Heart right ventricle (tissue), 16 donors: ENCODE measurements at places on chromosomes 6 and 20. TPM values are rescaled to one million over a fixed set of nuclear protein-coding genes. Genes with fewer than 3 reads are reported as not detected.
A peak's percentile ranks its signal among the peaks of the same experiment; 100 is the strongest.

- H3K4me1 ChIP-seq = no peaks in the 10 kb centered on the region
- no peak overlapping the region for H3K4me3 ChIP-seq
- H3K27ac ChIP-seq = no peak overlapping the region
- no peaks in the 10 kb centered on the region for H3K27me3 ChIP-seq
- no peaks in the 10 kb centered on the region for H3K36me3 ChIP-seq
- DNase-seq = peak; percentile 21
Observed at GRCh38 chr20:5065879-5066383, 53.8 kb downstream of the PCNA start.

GRCh38 chr20:38676576-38676975 lies 47.7 kb upstream of the SLC32A1 start:
- H3K4me3 ChIP-seq = no peak overlapping the region
- H3K27ac ChIP-seq = no peak overlapping the region
- H3K27me3 ChIP-seq = peaks cover 20% of the 10 kb centered on the region
- H3K36me3 ChIP-seq = no peaks in the 10 kb centered on the region
- peaks cover 14% of the 10 kb centered on the region for H3K4me1 ChIP-seq

Gene SLC2A10
- 1.9 TPM for polyA plus RNA-seq

DNA sequence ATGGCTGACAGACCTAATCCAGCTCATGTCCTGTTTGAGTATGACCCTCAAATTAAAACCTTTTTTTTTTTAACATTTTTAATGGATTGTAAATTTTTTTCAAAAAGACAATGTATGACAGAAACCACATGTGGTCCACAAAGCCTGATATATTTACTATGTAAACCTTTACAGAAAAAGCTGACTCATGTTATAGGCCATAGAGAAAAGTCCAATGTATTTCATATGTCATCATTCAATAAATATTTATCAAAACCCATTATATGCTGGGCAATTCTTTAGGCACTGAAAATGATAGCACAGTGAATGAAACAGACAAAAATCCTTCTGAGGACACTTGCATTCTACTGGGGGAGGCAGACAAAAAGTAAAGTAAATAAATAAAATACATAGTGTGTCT lies 826.2 kb upstream of the FLRT3 start:
- no peaks in the 10 kb centered on the region for H3K36me3 ChIP-seq
- no peaks in the 10 kb centered on the region for H3K27me3 ChIP-seq
- no peaks in the 10 kb centered on the region for H3K4me1 ChIP-seq
- DNase-seq = no peak
- no peak overlapping the region for H3K27ac ChIP-seq

GRCh38 chr20:922781-923180 lies 6.6 kb upstream of the ANGPT4 start:
- H3K27ac ChIP-seq = no peak overlapping the region
- no peaks in the 10 kb centered on the region for H3K27me3 ChIP-seq
- no peak for DNase-seq
- no peaks in the 10 kb centered on the region for H3K4me1 ChIP-seq
- no peaks in the 10 kb centered on the region for H3K36me3 ChIP-seq

- peaks cover 6% of the 10 kb centered on the region for H3K4me1 ChIP-seq
- H3K4me3 ChIP-seq = no peak overlapping the region
- no peak for DNase-seq
- H3K36me3 ChIP-seq = no peaks in the 10 kb centered on the region
Observed at GRCh38 chr20:5212907-5213487, 86.2 kb downstream of the CDS2 start.

- DNase-seq = no peak
- H3K36me3 ChIP-seq = peaks cover 15% of the 10 kb centered on the region
- no peak overlapping the region for H3K4me3 ChIP-seq
- H3K4me1 ChIP-seq = peaks cover 16% of the 10 kb centered on the region
Observed at GRCh38 chr20:34628026-34628425, 48.9 kb downstream of the PIGU start.
